H7 (cell line): ENCODE measurements at places on chromosomes 6 and 20.
A peak's percentile ranks its signal among the peaks of the same experiment; 100 is the strongest.

DNA sequence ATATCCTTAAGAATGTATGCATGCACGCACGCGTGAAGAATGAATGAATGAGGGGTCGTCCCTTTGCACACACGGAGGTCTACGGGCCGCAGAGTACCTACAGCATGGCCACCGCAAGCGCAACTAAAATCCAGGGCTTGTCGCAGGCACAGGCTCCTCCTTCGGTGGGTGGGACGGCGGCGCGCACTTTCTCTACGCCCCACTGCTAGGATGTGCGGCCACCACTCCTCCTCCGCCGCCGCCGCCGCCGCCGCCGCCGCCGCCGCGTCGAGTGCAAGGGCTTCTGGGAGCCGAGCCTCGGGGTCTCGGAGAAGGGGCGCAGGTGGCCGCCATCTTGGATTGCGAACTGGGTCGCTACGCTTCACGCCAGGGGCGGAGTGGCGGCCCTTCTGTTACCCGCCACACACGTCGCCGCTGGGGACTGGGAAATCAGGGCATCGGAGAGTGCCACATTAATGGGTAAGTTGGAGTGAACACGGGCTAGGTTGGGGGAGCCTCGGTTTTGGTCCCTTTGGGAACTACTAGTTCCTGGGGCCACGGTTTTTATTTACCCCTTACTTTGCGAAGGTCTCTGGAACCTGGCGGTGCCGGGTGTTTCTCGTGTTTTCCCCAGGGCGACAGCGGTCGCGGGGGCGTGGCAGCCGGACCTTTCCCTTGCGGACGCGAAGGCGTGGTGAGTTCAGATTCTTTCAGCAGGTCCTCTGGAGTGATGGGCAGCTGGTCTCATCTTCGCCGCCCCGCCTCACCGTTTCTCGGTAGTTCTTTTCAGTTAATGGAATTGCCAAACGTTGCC is at the start of gene KPNA5:
Gene KPNA5 (plus strand): TSS at position 332 of the 793 bp plus-strand sequence. CDS start 124 bp downstream, at position 456.
- peak; percentile 92 for DNase-seq

GRCh38 chr6:149860834-149861602 is 3.1 kb downstream of the LRP11 start:
- DNase-seq: no peak

DNA sequence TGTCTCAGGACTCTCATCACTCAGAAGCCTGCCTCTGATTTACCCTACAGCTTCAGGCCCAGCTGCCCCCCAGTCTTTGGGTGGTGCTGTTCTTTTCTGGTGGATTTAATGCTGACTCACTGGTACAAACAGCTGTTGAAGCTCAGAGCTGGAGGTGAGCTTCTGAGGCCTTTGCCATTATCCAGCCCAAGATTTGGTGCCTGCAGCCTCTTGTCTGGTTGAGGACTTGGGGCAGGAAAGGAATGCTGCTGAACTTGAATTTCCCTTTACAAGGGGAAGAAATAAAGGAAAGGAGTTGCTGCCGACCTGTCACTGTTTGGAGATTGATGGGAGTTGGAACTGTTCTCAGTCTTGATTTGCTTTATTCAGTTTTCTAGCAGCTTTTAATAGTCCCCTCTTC is 19.8 kb downstream of the ABCF1 start:
- no peak for DNase-seq

DNA sequence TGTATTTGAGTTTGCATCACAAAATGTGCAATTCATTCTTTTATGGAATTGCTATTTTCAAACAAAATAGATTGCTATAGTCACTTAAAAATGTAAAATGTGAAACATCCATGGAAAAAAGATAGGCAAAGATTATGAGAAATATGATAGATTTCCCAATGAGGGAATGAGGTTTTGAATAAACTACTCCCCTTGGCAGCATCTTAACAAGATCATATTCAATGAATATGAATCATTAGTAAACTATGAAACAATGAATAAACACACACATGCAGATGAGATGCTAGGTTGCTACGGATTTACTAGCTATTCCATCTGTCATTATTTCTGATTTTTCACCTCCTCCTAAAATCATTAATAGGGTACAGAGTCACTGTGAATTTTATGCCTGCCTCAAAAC is 401.8 kb downstream of the PHF3 start:
- DNase-seq: no peak

GRCh38 chr6:13838616-13839015 is 24.3 kb upstream of the MCUR1 start:
- no peak for DNase-seq

GRCh38 chr20:23370873-23371272 is 8.9 kb downstream of the GZF1 start:
- no peak for DNase-seq

- DNase-seq: no peak
Observed at GRCh38 chr20:9395971-9396370, 118.4 kb upstream of the LAMP5 start.

GRCh38 chr20:43941476-43942200 is 27.0 kb downstream of the TOX2 start:
- DNase-seq: no peak

DNA sequence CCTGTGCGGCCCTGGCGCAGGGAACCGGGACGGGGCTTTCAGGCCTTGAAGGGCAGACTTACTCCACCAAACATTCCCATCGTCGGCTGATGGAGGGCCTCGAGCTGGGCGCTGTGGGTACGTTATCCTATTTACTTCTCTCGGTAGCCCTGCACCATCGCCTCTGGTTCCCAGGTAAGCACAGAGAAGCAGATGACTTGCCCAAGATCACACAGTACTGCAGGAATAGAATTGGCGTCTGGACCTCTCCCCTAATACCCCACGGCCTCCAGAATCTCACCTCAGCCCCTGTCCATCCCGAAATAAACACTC is 46.4 kb downstream of the PDYN start:
- DNase-seq: no peak

GRCh38 chr6:125346201-125346925 is 44.6 kb upstream of the HDDC2 start:
- no peak for DNase-seq
